ENCODE measurements at places on chromosomes 3 and 15. TPM values are rescaled to one million over a fixed set of nuclear protein-coding genes. Genes with fewer than 3 reads are reported as not detected.

- no peak for DNase-seq
Observed at GRCh38 chr3:42612928-42613327, 12.4 kb downstream of the NKTR start.

GRCh38 chr3:108329947-108330346 lies 33.6 kb downstream of the HHLA2 start:
- DNase-seq, result no peak

DNA sequence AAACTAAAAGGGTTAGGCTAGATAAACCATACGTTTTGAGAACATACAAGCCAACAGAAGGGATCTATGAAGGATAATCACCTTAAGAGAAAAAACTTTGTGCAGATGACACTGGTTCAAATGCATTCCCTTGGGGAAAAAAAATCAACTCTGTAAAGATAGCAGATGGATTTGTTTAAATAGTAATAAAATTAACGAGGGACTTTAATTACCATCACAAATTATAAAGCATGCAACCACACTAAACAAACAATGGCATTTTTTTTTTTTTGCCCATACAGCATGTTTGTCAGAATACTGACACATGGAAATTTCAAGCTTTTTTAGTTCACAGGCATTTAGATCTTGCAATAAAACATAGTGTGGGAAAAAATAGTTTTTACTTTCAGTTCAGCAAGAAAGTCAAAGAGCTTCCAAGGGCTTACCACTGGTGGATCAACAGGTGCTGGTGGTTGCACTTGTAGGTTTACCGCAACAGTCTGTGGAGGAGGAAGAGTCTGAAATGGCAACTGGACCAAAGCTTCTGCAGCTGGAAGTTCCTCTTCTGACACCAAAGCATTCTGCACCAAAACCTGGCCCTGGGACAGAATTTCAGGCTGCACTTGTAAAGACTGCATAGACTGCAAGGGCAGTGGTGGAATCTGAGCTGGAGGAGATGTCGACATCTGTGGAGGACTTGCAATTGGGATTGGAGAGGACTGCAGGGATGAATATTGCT lies 53.1 kb downstream of the PHC3 start:
- no peak for DNase-seq

DNA sequence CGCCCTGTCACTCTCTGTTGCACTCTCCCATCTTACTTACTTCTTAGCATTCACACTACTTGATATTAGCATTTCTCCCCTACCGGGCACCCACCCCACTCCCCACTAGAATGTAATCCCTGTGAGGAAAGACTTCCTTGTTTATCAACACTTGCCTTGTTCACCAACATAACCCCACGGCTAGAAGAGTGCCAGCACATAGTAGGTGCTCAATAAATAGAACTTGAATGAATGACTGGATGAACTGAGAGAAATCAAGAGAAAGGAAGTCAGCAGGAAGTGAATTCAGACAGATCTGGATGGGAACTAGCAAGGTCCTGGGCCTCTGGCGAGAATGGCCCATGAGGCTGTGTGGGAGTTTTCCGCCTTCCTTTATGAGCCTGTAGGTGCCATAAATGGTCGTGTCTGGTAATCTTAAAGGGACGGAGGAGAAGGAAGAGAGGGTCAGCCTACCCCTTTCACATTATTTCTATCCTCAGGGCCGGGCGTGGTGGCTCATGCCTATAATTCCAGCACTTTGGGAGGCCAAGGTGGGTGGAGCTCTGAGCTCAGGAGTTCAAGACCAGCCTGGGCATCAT lies 42.4 kb upstream of the HERC1 start:
- no peak for DNase-seq

DNA sequence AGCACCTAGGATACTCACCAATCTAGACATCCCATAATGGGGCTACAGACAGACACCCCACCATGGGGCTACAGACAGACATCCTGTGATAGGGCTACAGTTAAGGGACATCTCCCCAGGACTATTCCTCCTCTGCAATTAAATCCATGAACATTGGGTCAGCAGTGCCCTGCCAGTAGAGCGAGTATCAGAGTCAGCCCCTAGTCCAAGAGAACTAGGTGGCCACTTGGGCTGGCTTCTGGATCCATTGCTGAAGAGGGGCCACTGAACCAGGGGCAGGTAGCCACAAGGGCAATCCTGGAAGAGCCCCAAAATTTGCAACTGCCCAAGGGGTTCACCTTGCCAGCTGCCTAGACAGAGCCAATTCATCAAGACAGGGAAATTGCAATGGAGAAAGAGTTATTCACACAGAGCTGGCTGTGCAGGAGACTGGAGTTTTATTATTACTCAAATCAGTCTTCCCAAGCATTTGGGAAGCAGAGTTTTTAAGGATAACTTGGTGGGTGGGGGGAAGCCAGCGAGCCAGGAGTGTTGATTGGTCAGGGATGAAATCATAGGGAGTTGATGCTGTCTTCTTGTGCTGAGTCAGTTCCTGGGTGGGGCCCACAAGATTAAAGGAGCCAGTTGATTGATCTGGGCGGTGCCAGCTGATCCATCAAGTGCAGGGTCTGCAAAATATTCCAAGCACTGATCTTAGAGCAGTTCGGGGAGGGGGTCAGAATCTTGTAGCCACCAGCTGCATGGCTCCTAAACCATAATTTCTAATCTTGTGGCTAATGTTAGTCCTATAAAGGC lies 170.2 kb upstream of the SMAD3 start:
- DNase-seq, result no peak

DNA sequence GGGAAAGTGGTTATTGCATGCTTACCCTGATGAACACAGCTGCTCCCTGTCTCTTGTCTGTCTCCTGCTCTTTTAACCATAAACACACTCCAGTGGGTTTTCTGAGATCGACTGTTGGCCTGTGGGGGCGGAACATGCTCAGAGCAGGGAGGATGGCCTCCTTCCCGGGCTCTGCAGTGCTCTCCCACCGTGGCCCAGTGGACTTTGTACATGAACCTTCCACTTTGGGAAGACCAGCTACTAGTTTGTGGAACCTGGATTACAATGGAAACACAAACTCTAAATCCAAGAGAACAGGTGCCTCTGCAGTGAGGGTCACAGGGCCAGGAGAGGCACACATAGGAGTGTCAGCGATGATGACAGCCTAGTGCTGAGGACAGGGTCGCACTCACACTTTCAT lies 56.5 kb downstream of the KLF13 start:
- DNase-seq, result no peak

GRCh38 chr3:58737644-58738043 lies 71.1 kb upstream of the FAM3D start:
- no peak for DNase-seq

GRCh38 chr3:67641451-67641850 lies 13.0 kb downstream of the SUCLG2 start:
- no peak for DNase-seq

DNA sequence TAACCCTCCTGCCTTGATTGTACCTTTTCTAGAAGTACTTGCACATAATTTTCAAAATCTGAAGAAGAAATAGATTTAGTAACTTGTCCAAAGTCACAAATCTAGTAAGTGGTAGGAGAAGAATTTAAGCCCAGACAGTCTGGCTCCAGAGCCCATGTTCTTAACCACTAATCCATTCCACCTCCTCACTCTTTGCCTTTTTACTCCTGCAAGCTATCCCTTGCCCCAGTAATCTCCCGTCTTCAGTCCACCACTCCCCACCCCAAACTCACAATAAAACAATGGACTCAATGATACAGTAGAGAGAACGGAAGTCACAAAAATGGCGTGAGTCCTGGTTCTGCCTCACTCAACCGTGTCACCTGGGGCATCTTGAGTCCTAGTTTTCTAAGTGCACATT lies 48.7 kb downstream of the SETMAR start:
- DNase-seq, result no peak

DNA sequence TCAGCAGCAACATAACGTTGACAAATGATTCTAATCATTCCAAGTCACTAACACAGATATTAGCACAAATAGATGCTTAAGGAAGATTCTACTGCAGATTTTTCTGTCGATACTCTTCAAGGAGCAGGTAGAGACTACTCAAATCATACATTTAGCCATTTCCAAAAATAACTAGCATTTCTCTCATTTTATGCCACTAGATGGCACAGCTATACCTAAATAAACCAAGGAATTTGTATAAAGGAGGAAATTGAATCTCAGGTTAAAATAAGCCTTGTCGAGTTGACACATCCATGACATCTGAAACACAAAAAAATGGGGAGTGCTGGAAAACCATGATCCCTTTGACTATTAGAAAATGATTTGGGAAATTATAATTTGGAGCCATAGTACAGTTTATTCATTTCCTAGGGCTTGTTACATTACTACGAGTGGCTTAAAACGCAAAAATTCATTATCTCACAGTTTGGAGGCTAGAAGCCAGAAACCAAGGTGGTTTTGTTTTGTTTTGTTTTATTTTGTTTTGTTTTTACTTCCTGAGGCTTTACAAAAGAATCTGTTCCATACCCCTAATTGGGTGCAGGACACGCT lies 59.5 kb upstream of the STRIT1 start:
- DNase-seq, result no peak

DNA sequence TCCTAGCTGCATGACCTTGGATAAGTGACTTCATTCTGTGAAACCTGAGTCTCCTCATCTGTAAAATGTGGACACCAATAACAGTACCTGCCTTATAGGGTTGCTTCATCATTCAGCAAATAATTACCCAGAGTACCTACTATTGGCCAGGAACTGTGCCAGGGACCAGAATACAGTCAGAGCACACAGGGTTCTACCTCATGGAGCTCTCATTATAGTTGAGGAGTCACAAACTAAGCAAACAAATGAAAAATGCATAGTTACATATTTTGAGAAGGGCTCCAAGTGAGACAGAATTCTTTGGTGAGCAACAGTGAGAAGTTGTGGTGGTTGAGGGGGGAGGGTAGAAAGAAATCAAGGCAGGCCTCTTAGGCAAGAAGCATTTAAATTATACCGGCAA lies 308.6 kb upstream of the WNT5A start:
- no peak for DNase-seq

DNA sequence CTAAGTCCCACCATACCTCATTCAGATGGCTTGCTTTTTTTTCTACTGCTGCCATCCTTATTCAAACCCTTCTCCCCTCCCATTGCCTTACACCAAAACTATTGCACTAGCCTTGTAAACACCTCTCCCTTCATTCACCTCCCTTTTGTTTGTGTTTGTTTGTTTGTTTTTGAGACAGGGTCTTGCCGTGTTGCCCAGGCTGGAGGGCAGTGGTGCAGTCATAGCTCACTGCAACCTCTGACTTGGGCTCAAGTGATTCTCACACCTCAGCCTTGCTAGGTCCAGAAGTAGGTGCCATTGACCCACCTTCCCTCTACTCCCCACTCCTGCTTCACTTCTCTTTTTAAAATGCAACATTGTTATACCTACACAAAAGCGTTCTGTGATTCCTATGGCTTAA lies 3.0 kb upstream of the STAG1 start:
- no peak for DNase-seq

DNA sequence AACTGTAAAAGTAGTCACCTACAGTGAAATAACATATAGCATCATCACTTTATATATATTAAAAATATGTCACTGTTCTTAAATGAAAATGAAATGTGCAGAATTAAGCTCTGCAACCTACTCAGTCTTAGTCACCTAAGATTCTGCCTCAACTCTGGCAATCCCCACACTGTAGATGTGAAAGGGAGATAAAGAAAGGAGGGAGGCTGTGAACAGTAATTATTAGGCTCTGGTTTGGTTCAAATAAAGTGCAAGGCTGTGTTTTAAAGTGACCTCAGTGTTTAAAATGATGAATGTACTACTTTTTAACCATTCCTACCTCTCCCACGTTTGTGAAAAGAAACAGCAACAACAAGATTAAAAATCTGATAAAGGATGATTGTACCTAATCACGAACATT lies 72.2 kb downstream of the ATP8B4 start:
- DNase-seq, result no peak

- no peak for DNase-seq
Observed at GRCh38 chr3:107366766-107367165, 10.5 kb upstream of the CCDC54 start.

DNA sequence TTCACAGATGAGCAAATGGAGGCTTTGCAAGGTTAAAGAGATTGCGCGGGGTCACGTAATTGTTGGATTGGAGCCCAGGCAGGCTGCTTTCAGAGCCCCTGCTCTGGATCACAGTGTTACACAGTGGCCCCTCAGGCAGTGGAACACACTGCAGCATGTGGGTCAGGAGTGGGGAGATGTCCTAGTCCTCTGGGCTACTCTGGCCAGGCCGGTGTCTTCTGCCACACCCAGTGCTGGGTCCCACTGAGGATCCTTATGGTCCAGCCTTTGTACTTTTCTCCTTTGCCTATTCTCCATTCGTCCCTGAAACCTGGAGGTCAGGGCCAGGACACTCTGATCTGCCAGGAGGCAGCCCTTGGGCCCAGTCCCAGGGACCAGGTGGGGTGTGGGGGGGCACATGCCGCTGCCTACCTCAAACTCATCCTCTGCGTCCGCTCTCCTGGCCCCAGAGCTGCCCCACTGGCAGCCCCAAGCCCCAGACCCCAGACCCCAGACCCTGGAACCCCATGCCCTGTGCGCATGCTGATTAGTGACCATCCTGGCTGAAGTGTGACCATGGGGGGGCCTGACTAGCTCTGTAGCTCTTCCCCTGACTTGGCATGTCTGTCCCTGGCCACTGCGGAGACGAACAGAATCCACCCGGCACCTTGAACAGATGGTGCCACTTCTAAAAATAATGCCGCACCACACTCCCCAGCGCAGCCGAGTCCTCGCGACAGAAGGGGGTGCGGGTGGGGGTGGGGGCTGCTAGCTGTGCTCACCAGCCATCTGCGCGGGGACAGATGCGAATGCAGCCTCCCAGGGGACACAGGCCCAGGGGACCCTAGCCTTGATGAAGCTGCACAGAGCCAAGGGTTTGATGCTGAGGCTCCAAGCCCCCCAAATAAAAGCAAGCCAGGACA lies 41.6 kb downstream of the ATP2B2 start:
- DNase-seq, result no peak

DNA sequence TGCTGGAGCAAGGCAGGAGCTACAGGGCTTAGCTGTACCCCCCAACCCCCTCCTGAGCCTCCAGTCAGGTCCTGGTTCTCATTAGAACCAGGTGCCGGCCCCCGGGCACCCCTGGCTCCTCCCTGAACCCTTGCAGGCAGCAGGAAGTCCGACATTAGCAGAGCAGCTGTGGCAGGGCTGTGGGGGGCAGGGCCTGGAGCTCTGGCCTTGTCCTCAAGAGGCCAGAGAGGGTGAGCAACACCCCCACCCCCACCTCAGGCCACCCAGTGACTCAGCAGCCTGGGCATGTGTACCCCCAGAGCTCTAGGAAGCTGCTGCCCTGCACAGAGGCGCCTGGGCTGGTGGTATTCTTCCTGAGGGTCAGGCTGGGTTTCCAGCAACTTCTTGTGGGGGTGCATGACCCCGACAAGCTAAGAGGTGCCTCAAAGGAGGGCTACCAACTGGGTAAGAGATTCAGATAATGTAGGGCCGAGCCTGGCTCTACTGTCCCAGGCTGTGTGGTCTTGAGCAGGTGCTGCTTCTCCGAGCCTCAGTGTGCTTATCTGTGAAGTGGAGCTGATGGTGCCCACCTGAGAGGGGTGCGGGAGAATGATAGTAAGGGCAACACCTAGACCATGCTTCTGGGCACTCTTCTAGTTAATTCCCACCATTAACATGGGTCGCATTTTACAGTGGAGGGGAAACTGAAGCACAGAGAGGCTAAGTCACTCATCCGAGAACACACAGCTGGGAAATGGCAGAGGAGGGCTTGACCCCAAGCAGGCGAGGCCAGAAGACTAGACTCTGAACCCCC lies 16.0 kb downstream of the H1-8 start:
- DNase-seq, result no peak

Gene TIGIT
- total RNA-seq, result not detected

Gene GCSAM
- not detected for total RNA-seq

Gene FBXO40
- 104 TPM for total RNA-seq

Gene DNASE1L3
- 0.58 TPM for total RNA-seq

Gene CCDC13
- total RNA-seq, result 0.84 TPM

Gene GNAT1
- total RNA-seq, result not detected

Gene CAV3
- 28.3 TPM for total RNA-seq

Gene STRIT1
- total RNA-seq, result 0.37 TPM

Gene ATP13A4
- total RNA-seq, result 0.51 TPM
